DND-41 (cell line): ENCODE measurements at places on chromosomes 3 and 15.

GRCh38 chr3:125083776-125084175 lies 28.0 kb upstream of the HEG1 start:
- no peaks in the 10 kb centered on the region for H3K36me3 ChIP-seq
- no peaks in the 10 kb centered on the region for H3K4me1 ChIP-seq

- no peak overlapping the region for H3K27ac ChIP-seq
- H3K4me3 ChIP-seq, result no peak overlapping the region
- H3K27me3 ChIP-seq, result no peaks in the 10 kb centered on the region
- no peak for DNase-seq
Measured at GRCh38 chr3:177802151-177802900, 605.0 kb upstream of the TBL1XR1 start.

DNA sequence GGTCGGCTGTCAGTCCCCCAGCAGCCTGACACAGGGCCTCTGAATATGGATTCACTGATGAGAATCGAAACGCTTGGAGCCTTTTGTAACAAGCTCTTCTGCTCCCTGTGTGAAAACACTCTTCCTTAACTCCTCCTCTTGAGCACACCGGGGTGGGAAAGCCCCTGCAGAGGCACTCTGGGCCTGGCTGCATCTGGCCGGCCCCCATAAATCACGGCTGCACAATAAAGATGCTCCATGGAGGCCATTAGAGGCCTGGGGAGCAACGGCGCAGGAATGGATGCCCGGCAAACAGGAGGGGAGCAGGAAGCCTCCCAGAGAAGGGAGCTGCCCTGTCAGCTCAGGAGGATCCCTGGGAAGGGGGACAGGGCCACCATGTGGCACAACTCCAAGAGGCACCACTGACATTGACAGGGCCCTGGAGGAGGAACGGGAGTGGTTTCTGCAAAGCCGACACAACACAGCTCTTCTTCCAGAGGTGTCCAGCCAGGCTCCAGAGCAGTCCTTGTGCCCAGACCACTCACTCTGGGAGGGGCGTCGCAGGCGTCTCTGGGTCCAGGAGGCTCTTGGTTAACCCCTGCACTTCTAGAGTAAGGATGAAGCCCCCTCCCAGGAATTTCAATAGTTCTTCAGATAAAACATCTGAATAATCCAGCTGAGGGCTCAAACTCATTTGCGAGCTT lies 509.3 kb upstream of the PPP2R3A start:
- H3K4me3 ChIP-seq, result no peak overlapping the region
- H3K27ac ChIP-seq, result no peak overlapping the region
- H3K27me3 ChIP-seq, result peaks cover 4% of the 10 kb centered on the region

- H3K27ac ChIP-seq, result no peak overlapping the region
- no peak for DNase-seq
- no peaks in the 10 kb centered on the region for H3K27me3 ChIP-seq
Measured at GRCh38 chr3:154955907-154956533, 124.1 kb upstream of the MME start.

- no peak overlapping the region for H3K27ac ChIP-seq
- no peaks in the 10 kb centered on the region for H3K36me3 ChIP-seq
- H3K4me1 ChIP-seq, result no peaks in the 10 kb centered on the region
- no peak overlapping the region for H3K4me3 ChIP-seq
Measured at GRCh38 chr3:41041462-41041861, 157.8 kb upstream of the CTNNB1 start.

GRCh38 chr15:39785139-39785538 lies 2.5 kb upstream of the FSIP1 start:
- no peak overlapping the region for H3K27ac ChIP-seq
- H3K4me1 ChIP-seq, result peaks cover 31% of the 10 kb centered on the region
- H3K36me3 ChIP-seq, result no peaks in the 10 kb centered on the region
- no peaks in the 10 kb centered on the region for H3K27me3 ChIP-seq
- H3K4me3 ChIP-seq, result no peak overlapping the region
